ENCODE measurements at places on chromosomes 11 and 22.

- DNase-seq, result no peak
Observed at GRCh38 chr22:29145321-29146072, 60.2 kb upstream of the EMID1 start.

GRCh38 chr11:126438691-126439090 is 83.2 kb downstream of the ST3GAL4 start:
- no peak for DNase-seq

GRCh38 chr11:114571712-114572111 is 12.0 kb upstream of the NXPE1 start:
- DNase-seq, result no peak

GRCh38 chr22:49756201-49756600 is 71.5 kb downstream of the BRD1 start:
- no peak for DNase-seq

- DNase-seq, result no peak
Observed at GRCh38 chr11:69467196-69467595, 14.3 kb upstream of the LINC01488 start.

- DNase-seq, result no peak
Observed at GRCh38 chr11:100670140-100670539, 16.9 kb upstream of the ARHGAP42 start.

DNA sequence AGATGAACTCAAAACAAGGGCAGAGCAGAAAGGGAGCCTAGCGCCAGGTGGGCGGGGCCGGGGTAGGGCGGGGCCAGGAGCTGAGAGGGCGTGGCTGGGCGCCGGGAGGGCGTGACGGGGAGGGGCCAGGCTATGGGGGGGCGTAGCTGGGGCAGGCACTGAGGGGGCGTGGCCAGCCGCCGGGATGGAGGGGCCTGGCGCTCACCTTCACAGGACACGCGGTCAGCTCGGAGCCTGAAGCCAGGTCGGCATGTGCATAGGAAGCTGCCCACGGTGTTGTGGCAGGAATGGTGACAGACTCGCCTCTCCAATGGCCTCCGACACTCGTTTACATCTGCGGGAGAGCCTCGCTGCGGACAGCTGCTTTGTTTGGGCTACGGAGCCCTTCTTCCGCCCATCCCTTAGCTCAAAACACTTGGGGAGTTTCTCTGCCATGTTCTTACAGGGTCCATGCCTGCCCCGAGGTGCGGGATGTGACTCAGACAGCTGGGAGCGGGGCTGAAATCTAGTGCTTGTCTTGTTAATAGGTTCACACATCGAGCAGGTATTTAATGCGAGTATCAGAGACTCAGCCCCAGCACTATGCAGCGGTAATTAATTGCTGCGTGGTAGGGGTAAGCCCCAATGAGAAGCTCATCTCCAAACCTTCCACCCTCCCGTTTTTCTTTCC is 13.4 kb downstream of the VWCE start:
- DNase-seq, result no peak

GRCh38 chr11:44531636-44532035 is 33.8 kb upstream of the CD82 start:
- no peak for DNase-seq

GRCh38 chr11:33110083-33110482 is 51.2 kb downstream of the CSTF3 start:
- no peak for DNase-seq

DNA sequence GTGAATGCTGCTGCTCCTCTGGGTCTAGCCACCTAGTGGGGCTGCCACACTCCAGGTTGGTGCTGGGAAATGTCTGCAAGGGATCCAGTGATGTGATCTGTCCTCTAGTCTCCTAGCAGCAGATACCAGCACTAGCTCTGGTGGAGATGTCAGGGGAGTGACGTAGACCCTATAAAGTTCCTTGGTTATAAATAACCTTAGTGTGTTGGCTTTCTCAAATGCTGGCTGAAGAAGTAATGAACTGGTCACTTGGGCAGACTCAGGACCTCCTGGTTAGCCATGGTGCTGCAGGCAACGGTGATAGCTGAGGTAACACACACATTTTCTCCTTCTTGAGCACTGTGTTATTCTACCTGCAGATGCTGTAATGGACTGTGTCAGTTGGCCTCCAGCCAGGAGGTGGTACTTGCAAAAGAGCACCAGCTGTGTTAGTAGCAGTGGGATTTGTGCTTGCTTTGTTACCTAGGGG is 35.5 kb downstream of the BBOX1 start:
- DNase-seq, result no peak

- no peak for DNase-seq
Observed at GRCh38 chr11:3036419-3036818, 20.8 kb downstream of the CARS1 start.

DNA sequence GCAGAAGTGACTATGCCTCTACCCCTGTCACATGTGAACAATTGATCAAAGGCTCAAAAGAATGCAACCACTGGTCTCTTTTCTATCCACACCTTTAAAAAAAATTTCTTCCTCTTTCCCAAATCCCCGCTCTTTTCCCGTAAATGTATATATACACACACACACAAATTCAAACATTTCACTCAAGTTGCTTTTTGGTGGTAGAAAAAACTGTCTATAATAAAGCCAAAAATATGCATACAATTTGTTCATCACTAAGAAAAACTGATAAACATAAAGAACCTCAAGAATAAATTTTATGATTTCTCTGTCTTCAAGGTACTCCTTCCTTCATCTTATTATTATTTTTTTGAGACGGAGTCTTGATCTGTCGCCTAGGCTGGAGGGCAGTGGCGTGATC is 5.6 kb downstream of the SMC1B start:
- no peak for DNase-seq

GRCh38 chr11:6336293-6336692 is 16.0 kb upstream of the CAVIN3 start:
- DNase-seq, result no peak

All from stimulated activated CD4-positive, alpha-beta T cell treated with anti-CD3 and anti-CD28 coated beads, Interleukin-1b, Interleukin-23, amount 100 ng/mL, for 1 hour (primary cell).